Fibroblast of villous mesenchyme (primary cell): ENCODE measurements at places on chromosomes 7 and 10.

GRCh38 chr10:5105626-5106025 lies 11.4 kb downstream of the AKR1C3 start:
- no peak for DNase-seq

- no peak for DNase-seq
These were observed 50.2 kb downstream of the ARHGAP22 start for GRCh38 chr10:48554656-48555055.

- DNase-seq = no peak
These were observed 32.7 kb downstream of the FOXL3 start for GRCh38 chr7:322708-323111.

DNA sequence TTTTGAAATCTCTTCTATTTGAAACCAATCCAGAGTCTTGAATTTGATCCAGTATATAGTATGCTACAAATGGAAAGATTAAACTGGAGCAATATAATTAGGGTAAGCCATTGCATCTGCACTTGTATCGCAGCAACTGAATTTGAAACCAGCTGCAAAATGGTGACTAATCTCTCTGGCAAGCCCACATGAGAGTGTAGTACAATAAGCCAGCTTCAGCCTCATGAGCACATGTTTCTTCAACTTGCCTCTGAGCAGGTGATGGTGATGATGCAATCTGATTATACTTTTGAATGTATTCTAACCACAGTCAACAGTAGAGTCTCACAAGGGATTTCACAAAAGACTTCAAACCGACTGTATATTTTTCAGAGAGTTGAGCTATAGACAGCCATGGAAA lies 829 bp upstream of the RPA3 start:
- DNase-seq = peak; percentile 93

DNA sequence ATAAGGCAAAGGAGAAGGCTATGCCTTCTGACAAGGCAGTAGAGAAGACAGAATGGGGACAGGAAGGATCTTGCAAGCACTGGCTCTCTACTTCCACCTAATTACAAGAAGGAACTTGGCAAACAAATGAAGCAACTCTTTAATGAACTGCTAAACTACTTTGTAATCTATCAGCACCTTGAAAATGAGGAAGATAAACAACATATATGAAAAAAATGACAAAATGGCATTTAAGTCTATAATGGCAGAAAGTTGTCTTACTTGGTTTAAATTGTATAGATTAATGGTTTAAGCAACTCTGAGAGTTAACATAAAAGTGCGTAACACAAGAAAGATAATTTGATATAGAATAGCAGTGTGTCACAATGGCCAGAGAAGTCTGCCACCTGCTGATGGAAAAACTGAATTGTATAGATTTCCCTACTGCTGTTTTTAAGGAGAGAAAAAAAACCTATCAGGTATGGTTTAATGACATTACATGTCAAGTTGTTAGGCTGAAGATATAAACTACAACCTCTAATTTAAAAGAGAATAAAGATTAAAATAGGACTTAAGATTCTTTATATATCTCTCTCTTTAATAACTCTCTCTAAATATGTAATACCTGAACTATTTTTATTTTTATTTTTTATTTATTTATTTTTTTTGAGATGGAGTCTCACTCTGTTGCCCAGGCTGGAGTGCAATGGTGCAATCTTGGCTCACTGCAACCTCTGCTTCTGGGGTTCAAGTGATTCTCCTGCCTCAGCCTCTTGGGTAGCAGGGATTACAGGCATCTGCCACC lies 11.8 kb downstream of the NT5C3A start:
- DNase-seq = peak; percentile 70

GRCh38 chr10:92010047-92010735 lies 86.6 kb downstream of the BTAF1 start:
- no peak for DNase-seq
